Upper lobe of right lung (tissue), 1 donor: ENCODE measurements at places on chromosomes 1 and 21. TPM values are rescaled to one million over a fixed set of nuclear protein-coding genes. Genes with fewer than 3 reads are reported as not detected.

Gene CYP4A22
- not detected for total RNA-seq

DNA sequence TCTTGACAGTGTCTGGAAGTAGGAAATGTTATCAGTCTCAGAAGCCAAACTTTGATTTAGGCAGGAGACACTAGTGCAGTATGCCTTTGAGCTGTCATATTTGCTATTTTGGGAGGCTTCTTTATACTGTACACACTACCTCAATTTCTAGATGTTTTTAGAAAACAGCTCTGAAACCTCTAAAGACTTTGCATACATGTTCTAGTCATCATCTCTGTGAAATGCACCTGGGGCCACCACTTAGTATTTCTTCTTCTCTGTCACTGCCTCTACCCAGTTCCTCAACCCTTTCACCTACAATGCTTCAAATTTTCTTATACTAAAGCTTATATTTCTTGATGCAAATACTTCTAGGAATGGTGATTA is 29.1 kb upstream of the PLA2G4A start:
- DNase-seq: no peak

Gene SLC16A4
- 15.9 TPM for total RNA-seq

DNA sequence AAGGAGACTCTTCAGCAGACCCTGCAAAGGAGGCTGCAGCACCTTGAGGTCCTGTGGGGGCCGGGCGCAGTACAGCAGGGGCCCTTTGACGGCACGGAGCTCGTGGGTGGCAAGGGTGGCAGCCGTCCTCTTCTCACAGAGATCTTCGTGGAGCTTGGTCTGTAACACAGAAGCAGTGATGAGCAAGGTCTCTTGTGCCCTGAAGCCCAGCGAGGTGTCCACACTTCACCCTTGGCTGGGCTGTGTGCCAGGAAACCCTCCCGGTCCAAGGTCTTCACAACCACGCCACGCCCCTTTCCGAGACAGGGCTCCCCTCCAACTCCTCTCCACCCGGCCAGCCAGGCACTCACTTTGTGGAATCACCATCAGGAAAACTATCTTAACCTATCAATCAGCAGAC is 11.3 kb downstream of the LRRC47 start:
- DNase-seq: no peak

DNA sequence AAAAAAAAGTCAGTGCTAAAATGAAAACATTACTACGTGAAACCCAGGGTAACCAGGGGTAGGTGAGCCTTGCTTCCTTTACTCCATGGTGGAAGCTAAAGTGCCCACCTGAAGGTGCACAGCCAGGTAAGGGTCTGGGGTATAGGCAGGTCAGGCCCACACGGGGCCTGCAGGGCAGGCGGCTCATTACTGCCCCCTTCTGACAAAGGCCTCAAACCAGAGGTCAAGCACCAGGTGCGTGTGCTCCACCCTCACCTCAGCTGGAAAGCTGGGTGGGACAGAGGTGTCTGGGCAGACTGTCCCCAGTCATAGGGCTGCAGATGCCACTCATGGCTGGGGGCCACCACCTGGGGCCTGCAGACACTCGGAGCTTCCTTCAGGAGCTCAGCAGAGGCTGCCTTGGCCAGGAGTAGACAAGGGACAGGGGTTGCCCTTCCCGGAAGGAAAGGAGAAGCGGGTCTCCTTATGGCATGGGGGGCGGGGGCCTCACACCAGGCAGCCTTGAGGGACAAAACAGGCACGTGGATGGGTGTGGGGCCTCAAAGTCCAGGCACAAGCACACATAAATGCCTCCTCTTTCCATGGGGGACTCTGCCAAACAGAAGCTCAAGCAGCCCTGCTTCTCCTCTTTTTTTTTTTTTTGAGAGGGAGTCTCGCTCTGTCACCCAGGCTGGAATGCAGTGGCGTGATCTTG is 36.2 kb downstream of the ACOT7 start:
- DNase-seq: no peak

Gene OPTC
- not detected for total RNA-seq

DNA sequence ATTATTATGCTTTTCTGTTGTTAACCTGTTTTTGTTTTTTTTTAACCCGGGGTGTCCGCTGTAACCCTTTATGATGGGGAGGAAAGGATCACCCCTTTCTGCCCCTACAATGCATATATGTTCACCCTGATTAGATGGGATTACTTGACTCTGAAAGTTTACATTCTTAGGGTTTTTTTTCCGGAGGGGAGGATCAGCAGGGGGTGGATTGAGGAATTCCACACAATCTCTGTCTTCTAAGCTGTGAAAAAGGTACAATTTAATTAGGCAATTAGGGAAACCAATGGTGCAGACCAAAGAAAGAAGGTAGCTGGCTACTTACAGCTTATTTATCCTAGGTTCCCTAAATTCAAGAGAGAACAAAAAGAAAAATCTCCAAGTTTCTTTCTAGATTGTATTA is 58.3 kb downstream of the EDEM3 start:
- DNase-seq: no peak

Gene GREM2
- 0.64 TPM for total RNA-seq

DNA sequence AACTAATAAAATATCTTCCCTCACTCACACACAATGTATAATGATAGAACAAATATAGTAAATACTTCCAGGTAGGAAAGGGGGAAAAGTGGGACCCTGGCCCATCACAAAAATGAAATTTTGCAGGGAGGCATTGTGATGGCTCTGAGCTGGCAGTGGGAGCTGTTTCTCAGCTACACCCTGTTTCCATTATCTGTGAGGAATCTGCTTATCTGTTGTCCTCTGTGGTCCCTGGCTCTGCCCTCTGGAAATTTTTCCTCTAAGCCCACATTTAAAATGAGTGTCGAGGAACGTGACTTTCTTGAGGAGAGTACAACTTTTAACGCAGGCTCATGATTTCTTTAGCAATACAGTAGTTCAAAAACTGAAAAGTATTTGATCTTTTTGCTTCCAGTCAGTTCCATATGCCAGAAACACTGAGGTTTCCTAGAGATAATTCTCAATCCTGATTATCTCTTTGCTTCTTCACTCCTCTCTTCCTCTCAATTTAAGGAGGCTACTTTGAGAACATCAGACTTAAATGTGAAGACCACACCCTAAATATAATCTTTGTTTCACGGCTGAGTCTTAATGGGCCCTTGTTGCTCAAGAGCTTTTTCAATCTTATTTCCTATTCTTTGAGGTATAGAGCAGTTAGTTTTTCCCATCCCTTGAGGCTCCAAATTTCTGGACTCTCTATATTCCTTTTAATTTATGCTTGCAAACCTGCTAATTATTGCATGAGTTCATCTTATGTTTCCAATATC is 5.0 kb upstream of the EEIG2 start:
- no peak for DNase-seq

Gene PRDM16
- total RNA-seq: 21.0 TPM

GRCh38 chr1:29498126-29499103 is 262.1 kb downstream of the PTPRU start:
- no peak for DNase-seq

GRCh38 chr1:86546787-86547221 is at the start of gene CLCA4:
Gene CLCA4 (plus strand): TSS chr1:86547078. CDS start chr1:86547120, 42 bp downstream.
- no peak for DNase-seq

DNA sequence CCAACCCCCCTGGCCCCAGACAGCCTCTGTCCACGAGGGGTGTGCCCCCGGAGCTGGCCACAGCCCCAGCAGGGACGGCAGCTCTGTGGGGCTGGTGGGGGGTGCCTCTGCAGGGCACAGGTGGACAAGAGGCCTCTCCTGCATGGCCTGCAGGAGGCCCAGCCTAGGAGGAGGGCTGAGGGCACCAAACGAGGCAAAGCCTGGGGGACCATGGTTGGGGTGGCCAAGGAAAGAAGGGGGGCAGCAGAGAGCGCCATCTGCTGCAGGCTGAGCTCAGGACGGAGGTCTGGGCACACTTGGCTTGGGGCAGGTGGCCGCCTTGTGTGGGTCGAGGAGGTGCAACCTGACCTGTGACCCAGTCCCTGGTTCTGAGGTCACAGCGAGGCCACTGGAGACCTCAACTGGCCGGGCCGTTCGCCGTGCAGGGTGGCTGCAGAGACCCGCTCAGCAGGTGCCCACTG is 27.3 kb downstream of the RRP1 start:
- DNase-seq: no peak

DNA sequence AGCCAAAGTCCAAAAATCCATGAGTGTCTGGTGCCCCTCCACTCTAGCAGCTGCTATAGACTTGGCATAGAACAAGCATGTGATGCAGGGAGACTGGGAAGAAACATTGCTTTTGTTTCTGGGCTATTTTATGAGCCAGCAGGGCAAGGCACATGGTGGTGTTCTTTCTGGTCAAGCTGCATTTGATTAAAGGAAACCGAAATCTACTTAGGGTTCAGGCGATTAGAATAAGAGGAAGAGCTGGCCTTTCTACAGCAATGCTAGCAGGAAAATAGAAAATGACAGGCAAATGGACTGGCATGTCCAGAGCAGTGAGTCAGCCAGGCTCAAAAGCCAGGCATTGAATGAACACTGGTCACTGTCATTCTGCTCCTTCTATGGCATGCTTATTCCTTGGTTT is 28.5 kb upstream of the ARHGAP29 start:
- no peak for DNase-seq

GRCh38 chr1:87091425-87091824 is 177.0 kb downstream of the HS2ST1 start:
- DNase-seq: no peak

GRCh38 chr1:68326481-68326880 is 94.2 kb upstream of the WLS start:
- no peak for DNase-seq

DNA sequence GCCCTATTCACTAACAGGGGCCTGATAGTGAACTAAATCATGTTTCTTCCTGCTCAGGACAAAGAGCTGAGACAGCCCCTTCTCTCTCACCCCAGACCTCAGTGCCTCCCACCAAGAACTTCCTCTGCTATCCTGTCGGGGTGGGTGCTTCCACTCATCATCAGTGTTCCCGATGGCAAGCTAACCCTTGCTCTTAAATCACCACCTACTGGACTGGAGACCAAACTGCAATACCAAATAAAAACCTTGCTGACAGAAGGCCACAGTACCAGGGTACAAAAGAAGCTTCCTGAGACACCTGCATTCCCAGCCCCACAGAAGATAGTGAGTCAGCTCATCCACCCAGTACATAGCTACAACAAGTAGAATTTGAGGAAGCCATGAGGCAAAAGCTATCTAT is 799.5 kb downstream of the LTN1 start:
- DNase-seq: no peak

- no peak for DNase-seq
Observed at GRCh38 chr1:245110406-245110805, 44.4 kb upstream of the KIF26B start.

GRCh38 chr21:40681164-40681859 is 165.6 kb downstream of the DSCAM start:
- DNase-seq: no peak

Gene GLIS1
- 0.14 TPM for total RNA-seq

DNA sequence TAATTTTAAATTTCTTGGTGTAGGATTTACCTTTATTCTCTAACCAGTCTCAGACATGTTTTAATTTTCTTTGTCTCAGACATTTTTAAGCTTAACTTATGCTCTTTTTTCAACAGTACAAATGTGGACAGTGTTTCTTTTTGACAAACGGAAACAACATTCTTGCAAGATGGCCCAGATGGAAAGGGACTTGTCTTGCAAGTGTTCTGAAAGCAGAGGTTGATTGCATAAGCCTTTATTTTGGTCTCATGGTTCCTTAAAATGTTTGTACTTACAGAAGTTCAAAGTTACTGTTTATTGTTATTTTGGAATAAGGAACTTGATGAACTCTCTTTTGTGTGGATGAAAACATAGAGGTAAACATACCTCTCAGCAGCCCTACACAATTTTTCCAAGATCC is 22.9 kb downstream of the SMAP2 start:
- no peak for DNase-seq

GRCh38 chr1:44489481-44489880 is 84.4 kb downstream of the RNF220 start:
- no peak for DNase-seq

DNA sequence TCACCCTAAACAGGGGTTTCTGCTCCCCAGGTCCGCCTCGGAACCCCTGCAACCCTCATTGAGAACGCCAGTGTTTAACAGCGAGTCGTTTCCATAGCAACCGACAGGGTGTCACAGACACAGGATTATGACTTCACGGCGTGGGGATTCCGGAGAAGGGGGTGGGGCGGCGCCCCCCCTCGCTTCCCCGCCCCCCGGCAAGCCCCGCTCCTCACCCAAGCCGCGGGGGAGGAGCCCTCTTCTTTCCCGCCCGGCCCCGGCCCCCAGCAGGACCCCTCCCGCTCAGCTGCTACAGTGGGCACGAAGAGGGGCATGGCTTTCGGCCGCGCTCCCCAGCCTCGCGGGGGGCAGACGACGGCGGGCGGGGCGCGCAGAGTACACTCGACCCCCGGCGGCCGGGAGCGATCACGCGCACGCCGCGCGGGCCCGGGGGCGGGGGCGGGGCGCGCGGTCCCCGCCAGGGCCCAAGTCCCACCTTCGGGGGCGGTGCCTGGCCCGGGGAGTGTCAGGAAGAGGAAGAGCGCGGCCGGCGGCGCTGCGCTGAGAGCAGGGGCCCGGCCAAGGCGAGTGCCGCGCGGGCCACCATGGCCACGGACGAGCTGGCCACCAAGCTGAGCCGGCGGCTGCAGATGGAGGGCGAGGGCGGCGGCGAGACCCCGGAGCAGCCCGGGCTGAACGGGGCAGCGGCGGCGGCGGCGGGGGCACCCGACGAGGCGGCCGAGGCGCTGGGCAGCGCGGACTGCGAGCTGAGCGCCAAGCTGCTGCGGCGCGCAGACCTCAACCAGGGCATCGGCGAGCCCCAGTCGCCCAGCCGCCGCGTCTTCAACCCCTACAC is at the start of gene EFHD2:
Gene EFHD2, plus strand, starts transcription at position 501 of the 835 bp plus-strand sequence. Its CDS starts 84 bp downstream, at position 585.
- DNase-seq: peak; percentile 94

DNA sequence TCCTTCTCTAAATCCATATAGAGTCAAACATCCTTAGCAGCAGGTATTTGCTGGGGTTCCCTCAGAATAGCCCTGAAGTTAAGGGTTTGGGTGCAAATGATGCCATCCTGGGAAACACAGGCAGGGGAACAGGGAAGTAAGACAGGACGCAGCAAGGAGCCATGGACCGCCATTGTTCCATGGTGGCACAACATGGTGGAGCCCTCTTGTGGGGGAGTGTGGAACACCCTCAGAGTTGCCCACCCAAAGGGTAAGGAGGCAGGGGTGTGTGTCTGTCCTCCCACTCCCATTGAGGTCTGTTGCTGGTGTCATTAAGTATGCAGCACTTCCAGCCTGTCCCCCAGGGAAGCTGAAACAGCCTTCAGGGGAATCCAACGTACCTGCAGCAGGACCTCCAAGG is 20.4 kb upstream of the RCAN1 start:
- no peak for DNase-seq

GRCh38 chr1:230167419-230167852 is 100.4 kb downstream of the GALNT2 start:
- no peak for DNase-seq

- DNase-seq: no peak
Observed at GRCh38 chr1:236534151-236534651, 10.4 kb downstream of the LGALS8 start.

Gene TFF3
- total RNA-seq: 19.6 TPM

Gene COL16A1
- total RNA-seq: 28.9 TPM

- no peak for DNase-seq
Observed at GRCh38 chr1:155424091-155424490, 103.4 kb downstream of the RUSC1 start.

- DNase-seq: peak; percentile 72
Observed at GRCh38 chr21:25733859-25734653, 648 bp downstream of the ATP5PF start.
